Omental fat pad (tissue), 4 donors: ENCODE measurements at places on chromosomes 16 and 17. TPM values are rescaled to one million over a fixed set of nuclear protein-coding genes. Genes with fewer than 3 reads are reported as not detected.

DNA sequence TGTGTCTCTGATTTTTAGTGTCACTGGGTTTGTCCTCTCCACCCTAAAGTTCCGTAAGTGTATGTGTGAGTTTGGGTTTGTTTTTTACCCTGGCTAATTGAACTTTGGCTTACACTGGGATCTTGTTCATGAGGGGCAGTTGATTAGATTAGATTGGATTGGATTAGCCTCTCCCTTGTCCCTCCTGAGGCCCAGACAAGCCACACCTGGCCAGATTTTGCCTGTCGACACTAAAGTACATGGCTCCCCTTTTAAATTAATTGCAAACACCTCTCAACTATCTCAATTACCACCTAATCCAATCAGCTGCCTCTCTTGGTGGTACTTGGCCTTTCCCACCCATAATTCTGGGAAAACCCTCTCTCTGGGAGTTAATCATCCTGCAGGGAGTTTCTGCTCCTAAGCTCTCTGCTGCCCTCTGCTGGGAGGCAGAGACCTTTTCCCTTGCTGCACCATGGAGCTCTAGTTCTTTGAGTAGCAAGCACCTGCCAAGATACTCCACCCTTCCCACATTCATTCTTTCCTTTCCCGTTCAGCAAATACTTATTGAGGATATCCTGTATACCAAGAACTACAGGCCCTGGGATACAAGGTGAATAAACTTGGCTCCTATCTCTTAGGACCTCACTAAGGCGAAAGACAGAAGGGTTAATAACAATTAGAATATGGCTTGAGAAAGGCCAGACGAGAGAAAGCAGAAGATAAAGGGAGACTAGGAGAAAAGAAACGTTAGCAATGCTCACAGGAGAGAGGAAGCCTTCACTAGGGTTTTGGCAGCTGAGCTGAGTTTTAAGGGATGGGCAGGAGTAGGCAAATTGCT is 60.0 kb upstream of the MPHOSPH6 start:
- DNase-seq: peak; percentile 71

DNA sequence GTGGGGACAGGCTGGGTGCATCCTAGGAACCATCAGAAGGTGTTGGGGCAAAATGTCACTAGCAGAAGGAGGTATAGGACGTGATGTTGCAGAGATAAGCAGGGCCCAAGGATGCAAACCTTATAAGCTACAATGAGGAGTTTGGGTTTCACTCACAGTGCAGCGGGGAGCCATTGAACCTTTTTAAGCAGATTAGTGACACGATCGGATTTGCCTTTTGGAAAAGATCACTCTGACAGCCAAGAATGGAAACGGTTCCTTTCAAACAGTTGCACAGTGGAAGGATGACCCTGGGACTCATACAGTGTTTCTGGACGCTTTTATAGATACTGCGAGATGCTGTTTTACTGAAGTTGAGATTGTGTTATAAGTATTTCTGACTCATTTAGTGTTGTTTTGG is 131.8 kb upstream of the CACNG3 start:
- no peak for DNase-seq

- DNase-seq: no peak
Observed at GRCh38 chr17:43412166-43412565, 13.4 kb downstream of the ARL4D start.

DNA sequence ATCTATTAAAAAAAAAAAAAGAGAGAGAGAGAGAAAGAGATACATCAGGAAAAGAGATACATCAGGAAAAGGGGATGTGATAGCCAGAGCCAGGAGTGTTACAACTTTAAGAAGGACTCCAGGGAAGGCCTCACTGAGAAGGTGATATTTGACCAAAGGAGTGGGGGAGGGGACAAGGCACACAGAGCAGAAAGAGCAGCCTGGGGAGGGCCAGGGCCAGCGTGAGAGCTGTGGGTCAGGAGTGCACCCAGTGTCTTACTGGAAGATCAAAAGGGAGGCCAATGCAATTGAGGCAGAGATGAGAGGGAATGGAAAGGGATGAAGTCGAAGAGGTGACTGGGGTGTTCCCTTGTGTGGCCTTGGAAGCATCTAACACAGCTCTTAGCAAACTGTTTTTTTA is 7.7 kb downstream of the ASPHD1 start:
- DNase-seq: no peak

- no peak for DNase-seq
Observed at GRCh38 chr16:85062323-85062722, 34.7 kb downstream of the KIAA0513 start.

DNA sequence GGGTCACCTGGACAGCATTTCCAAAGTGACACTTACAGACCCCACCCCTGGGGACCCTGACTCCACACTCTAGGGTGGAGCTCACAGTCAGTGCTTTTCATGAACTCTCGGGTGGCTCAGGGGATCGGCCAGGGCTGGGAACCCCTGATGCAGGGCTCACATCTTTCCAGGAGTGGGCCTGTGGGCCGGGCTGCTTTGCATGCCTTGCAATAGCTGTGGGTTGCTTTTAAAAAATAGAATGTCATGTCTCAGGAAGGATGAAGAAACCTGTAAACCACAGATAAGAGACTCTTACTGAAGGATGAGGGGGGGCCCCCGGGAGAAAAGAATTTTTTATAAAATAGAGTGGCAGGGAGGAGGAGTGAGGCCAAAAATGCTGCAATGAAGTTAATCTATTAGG is 40.2 kb downstream of the RBFOX3 start:
- DNase-seq: no peak

- no peak for DNase-seq
Observed at GRCh38 chr16:17347624-17348023, 123.1 kb downstream of the XYLT1 start.

DNA sequence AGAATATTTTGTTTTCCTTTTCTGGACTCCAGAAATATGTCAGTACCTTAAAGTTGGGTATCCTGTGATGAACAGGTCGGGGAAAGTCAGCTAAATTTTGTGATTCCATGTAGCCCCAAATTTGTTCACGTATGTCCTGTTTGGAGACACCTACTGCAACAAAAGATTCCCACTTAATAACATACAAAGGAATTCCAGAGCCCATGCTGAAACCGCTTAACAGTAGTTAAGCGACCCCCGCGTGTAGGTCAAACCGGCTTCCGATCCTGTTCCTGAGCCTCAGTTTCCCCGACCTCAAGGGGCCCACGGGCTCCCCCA is 477 bp downstream of the MTHFSD start:
- no peak for DNase-seq

- no peak for DNase-seq
Observed at GRCh38 chr16:69581297-69581696, 15.5 kb downstream of the NFAT5 start.

The ABCC12 gene
- total RNA-seq: not detected
